Fibroblast of lung (primary cell): ENCODE measurements at places on chromosomes 7 and 10. TPM values are rescaled to one million over a fixed set of nuclear protein-coding genes. Genes with fewer than 3 reads are reported as not detected.
A peak's percentile ranks its signal among the peaks of the same experiment; 100 is the strongest.

- DNase-seq: no peak
Observed at GRCh38 chr10:92737484-92737883, 47.7 kb downstream of the HHEX start.

GRCh38 chr7:123615344-123615743, 13.7 kb downstream of the ASB15 start:
- peak; percentile 54 for DNase-seq

The NPY4R2 gene
- not detected in 2 replicates for total RNA-seq

The OR13A1 gene
- not detected in 2 replicates for total RNA-seq

The AOAH gene
- not detected in 2 replicates for total RNA-seq
